ENCODE measurements at places on chromosomes 6 and 20.

- peak; percentile 15 for DNase-seq
These were observed 106.6 kb downstream of the TAF4 start for GRCh38 chr20:61958773-61959700.

GRCh38 chr20:5205348-5206210 lies 78.8 kb downstream of the CDS2 start:
- DNase-seq: peak; percentile 81

GRCh38 chr6:15922510-15923250 lies 206.2 kb upstream of the MYLIP start:
- DNase-seq: peak; percentile 91

DNA sequence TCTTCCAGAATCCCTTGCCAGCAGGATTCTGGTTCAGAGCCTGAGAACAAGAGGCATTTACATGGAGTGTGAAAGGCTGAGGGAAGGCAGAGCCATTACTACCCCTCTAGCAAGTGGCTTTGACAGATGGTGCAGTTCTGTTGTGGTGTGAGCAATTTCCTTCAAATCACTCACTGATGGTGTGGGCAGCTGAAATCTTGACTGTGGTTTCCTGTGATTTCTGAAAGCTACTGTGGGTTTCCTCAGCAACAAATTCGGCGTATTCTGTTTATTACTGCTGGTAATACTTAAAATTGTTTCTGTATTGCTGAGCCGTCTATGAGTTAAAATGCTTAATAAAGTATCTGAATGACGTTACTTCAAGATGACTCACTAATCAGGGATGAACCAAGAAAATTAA lies 181.5 kb upstream of the TCF21 start:
- DNase-seq: peak; percentile 98

DNA sequence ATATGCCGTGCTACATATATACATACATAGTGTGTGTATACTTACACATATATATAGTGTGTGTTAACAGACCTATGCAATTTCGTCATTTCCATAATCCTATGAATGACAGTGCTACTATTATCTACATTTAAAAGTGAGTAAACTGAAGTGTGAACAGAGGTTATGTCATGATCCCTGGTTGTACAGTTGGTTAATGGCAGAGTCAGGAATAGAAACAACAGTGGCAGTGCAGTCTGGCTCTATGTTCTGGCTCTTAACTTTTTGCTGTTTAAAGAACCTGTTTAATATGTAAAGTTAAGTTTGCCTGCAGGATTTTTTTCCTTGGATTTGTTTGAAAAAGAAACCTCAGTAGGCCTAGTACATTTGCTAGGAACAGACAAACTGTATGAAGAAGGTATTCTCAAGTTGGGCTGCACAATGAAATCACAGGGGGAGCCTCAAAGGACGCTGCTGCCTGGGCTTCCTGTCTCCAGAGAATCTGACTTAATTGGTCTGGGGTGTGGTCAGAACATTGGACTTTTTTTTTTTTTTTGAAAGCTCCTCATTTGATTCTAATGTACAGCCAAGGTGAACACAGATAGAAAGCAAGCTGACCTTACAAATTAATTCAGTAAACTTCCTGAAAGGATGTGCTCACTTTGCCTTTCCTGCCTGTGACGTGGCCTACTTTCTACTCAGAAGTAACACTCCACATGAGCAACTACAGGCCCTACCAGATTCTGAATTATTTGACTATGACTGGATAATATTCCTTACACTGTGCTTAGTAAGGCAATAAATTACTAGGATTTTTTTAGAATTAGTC lies 29.4 kb downstream of the PLCB1 start:
- peak; percentile 60 for DNase-seq

DNA sequence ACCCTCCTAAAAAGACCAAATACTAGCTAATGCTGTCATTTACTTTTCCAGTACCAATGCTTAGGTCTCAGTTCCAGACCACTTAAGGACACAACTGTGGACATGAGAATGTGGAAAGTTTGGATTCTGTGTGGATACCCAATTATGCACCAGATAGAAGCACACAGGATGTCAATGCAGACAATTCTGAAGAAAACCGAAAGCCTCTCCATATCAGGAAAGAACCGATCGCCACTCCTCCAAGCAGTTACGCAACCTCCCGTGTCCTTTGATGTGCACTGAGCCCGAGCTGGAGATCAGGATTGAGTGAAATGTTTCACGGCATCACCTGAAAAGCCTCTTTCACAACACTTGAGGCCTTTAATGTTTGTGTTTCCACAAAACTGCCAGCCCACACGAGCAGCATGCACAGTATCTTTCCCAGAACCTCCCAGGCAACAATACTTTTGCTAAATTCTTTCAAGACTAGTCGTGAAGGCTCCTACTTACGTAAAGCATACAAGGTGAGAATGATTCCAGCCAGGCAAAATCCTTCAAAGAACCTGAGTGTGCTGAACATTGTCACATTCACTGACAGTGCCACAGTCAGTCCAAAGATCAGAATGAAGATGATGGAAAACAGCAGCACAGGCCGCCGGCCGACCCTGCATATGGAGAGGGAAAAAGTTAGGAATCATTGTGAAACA lies 47.0 kb downstream of the SLC22A23 start:
- DNase-seq: peak; percentile 32

- peak; percentile 92 for DNase-seq
These were observed 17.8 kb downstream of the MAP3K5 start for GRCh38 chr6:136774228-136775041.

GRCh38 chr20:48384147-48384818 lies 443.5 kb downstream of the PREX1 start:
- DNase-seq: no peak

- no peak for DNase-seq
These were observed 46.0 kb downstream of the RREB1 start for GRCh38 chr6:7153789-7154188.

GRCh38 chr6:42313941-42314570 lies 96.4 kb upstream of the MRPS10 start:
- peak; percentile 50 for DNase-seq

DNA sequence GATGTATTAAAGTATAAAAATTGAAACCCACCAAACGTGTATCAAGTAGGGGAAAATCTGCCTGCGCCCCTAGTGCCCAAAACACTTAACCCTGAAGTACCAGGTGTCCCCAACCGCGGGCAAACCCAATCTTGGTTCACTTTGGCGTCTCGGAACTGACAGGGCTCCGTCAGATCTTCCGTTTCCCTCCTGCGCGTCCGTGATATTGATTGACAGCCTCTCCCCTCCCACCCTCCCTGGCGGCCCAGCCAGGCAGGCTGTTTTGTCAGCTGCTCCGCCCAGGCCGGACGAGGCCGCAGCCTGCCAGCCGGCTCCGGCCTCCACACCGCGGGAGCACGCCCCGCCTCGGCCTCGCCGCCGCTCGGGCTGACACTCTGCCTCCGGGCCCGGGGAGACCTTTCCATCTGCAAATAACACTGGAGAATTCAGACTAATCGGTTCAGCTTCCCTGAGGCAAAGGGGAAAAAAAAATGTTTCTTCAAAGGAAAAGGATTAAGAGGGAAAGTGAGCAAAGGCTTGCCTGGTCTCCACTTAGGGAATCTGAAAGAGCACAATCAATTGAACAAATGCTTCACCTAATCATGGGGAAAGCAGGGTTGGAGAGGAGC lies 234.9 kb upstream of the MCHR2 start:
- DNase-seq: peak; percentile 84

GRCh38 chr6:52650941-52651340 lies 20.0 kb upstream of the TMEM14A start:
- no peak for DNase-seq

DNA sequence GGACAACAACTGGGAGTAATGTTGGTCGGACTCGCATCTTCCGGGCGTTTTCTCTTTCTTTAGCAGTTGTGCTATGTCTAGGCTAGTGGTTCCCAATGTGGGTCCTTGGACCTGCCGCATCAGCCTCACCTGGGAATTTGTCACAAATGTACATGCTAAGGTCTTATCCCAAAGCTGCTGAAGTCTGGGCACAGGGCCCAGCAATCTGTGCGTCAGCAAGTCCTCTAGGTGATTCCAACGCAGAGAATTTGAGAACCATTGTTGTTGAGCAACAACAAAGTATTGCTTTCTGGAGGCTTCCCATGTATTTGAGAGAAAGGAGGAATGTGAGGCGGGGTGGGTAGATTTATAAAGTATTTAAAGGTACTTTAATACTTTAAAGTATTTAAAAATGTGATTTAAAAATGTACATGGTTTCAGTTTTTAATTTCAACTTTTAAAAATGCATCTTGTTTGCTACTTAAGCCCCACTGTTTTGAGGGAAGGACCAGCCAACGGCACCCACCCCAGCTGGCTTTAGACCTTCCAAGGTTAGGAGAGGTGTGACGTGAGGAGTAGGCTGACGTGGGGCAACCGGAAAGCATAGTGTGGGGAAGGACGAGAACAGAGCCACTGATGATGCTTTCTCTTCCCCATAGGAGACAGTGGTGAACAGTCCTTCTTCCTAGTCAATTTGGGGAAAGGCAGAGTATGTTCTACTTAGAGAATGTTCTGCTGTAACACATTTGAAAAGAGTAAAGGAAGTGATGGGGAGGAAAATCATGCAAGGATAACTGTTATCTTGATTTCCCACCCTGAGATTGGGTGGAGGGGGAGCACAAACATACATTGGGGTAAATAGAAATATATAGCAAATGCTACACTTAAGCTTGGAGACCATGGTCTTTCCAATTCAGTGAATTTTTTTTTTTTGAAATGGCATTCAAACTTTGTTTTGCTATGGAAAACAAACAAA lies 4.3 kb downstream of the UST start:
- peak; percentile 60 for DNase-seq

DNA sequence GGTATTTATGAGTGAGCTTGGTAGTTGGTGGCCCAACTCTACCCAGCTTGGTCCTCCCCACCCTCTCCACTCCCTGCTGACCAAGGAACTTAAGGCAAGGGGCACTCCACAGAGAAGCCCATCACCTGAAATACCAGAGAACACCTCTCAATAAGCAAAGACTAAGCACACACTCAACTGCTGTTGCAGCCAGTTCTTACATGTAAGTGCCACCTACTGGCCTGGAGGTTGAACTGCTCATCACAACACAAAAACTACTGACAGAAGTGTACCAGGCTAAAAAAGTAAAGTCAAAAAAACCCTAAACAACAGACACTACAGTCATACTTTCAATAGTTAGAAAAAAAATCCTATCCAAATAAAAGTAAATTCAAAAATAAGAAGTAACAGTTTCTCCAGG lies 146.2 kb downstream of the FAM83B start:
- peak; percentile 29 for DNase-seq

GRCh38 chr6:165939601-165940290 lies 227.9 kb downstream of the TBXT start:
- no peak for DNase-seq

DNA sequence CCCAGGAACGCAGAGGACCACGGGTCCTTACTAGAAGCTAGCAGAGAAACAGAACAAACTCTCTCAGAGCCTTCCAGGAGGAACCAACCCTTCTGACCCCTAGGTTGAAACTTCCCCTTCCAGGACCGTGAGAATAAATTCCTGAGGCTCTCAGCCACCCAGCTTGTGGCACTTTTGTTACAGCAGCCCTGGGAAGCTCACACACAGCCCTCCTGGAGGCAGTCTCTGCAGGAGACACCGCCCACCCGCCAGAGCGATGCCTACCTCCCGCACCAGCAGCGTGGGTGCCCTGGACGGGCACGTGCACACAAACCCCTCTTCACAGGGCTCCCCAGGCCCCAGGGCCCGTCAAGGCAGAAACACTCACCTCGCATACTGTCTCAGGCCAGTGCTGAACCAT lies 4.2 kb downstream of the RNASET2 start:
- no peak for DNase-seq

- DNase-seq: no peak
These were observed 8.3 kb upstream of the ADGB start for GRCh38 chr6:146590492-146590891.

DNA sequence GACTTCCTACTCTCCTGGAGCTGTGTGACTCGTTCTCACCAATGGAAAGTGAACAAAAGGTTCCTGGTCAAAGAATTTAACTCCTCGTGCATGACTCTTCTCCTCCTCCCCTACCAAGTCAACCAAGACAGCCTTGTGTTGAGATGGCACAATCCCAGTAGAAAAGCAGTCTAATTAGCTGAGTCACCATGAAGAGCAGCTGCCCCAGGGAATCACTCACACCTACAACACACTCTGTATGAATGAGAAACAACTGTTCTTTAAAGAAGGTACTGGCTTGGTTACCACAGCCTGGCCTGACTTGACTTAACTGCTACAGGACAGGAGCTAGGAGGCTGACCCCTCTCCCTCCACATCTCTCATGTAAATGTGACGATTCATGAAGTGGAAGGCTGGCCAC lies 2.9 kb upstream of the HLA-DOB start:
- DNase-seq: peak; percentile 80

DNA sequence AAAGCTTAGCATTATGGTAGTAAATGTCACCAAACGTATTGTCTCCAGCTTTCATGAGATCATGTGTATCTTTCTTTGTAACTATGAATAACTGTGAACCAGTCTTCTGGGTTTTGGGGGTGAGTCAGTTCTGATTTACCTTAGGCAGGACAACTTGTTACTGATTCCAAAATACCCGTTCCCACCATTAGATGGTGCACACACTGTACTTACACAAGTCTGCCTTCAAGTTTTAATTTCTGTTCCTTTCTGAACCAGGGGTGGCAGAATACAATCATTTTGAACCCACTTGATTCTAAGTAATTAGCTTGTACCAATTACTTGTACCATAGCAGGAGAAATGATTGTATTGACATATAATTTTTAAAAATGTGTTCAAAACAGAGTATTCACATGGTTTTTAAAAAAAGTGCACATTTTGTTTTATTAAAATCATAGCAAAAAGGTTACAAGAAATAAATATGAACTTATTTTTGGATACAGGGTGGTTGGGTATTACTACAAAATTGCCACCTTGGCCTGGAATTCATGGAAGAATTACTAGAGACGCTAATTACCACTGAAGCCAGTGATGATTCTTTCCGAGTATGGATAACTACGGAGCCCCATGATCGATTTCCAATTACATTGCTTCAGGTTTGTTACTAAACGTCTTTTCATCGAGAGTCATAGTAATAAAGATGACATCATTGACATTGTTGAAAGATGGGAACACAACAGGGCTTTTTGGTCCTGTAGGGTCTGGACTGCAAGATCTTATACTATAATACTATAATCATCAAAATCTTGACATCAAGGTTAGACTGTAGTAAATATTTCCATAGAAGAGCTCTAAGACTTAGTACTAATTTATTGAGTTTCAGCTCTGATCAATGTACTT lies 75.2 kb upstream of the GLP1R start:
- DNase-seq: peak; percentile 83

GRCh38 chr6:161255518-161255917 lies 18.3 kb downstream of the AGPAT4 start:
- DNase-seq: no peak
